Stimulated activated CD4-positive, alpha-beta T cell treated with anti-CD3 and anti-CD28 coated beads, Interleukin-4, amount 100 ng/mL, for 48 hours (primary cell): ENCODE measurements at places on chromosomes 1 and 21.

- no peak for DNase-seq
Measured at GRCh38 chr1:230916587-230917283, 48.4 kb upstream of the C1orf198 start.

DNA sequence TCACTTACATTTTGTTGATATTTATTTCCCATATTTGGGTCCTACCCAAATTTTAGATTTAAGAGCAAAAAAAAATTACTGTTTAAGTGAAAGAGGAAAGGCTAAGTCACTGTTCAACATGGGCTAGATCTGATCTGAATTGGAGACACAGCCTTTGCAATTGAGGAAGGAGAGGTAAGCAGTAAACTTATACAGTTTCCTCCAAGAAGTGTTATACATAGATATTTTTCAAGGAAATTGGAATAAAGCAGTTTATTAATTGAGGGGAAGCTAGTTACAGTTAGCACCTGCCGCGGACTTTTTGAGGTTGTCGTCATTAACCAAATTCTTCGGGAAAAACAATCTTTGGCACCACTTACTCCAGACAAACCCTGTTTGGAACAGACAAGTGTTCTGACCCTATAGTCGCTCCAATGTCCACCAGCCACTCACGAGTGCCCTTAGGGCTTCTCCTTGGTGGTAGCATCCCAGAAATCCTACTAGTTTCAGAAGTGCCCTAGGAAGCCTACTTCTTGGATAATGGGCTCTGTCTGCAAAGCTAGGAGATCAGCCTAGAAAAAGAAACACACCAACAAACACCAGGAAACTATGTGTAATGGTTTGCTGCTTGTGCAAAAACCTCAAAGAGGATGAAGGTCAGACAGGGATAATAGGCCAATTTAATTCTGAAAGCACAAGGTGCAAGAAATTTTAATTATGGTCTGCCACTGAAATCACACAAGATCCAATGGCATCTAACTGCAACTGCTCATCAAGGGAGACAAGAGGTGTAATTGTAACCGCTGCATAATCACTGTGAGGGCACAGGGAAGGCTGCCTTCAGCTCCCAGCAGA, 2.5 kb downstream of the WLS start:
- no peak for DNase-seq

DNA sequence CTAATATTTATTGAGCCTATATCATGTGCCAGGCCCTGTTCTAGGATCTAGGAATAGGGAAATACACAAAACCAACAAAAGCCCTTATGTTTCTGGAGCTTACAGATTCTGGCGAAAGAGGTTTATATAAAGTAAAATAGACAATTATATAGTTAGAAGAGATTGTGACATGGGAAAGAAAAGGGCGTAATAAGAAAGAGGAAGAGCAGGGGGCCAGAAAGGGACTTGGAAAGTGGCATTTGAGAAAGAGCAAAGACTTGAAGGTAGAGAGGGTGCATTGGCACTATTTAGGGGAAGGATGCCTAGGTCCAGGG, 322.5 kb upstream of the FAM78B start:
- no peak for DNase-seq

DNA sequence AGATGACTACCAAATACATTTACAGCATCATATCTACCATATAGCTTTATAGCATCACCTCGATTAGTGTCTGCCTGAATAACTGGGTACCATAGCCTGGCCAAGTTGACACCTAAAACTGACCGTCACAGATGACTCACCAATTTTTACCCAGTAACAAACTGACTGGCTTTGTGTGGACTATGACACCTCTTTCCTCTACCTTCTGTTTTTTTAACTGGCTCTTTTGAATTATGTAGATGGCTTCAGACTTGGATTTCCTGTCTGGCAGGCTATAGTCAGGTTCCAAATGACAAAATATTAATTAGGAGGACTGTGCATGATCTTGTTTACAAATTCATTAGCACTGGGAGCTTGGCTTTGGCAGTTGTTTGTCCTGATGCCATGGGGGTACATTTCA, 360.3 kb downstream of the TGFB2 start:
- DNase-seq, result no peak

- no peak for DNase-seq
Measured at GRCh38 chr1:16957731-16958130, 22.7 kb downstream of the MFAP2 start.

GRCh38 chr1:184359909-184360308, 26.9 kb upstream of the C1orf21 start:
- DNase-seq, result no peak

- no peak for DNase-seq
Measured at GRCh38 chr1:67957066-67957465, 93.4 kb downstream of the DIRAS3 start.

GRCh38 chr1:116824631-116825206, 70.5 kb downstream of the CD2 start:
- DNase-seq, result no peak

- DNase-seq, result no peak
Measured at GRCh38 chr1:5765997-5766913, 226.0 kb downstream of the NPHP4 start.

- DNase-seq, result no peak
Measured at GRCh38 chr21:25080661-25081060, 526.6 kb downstream of the MRPL39 start.

DNA sequence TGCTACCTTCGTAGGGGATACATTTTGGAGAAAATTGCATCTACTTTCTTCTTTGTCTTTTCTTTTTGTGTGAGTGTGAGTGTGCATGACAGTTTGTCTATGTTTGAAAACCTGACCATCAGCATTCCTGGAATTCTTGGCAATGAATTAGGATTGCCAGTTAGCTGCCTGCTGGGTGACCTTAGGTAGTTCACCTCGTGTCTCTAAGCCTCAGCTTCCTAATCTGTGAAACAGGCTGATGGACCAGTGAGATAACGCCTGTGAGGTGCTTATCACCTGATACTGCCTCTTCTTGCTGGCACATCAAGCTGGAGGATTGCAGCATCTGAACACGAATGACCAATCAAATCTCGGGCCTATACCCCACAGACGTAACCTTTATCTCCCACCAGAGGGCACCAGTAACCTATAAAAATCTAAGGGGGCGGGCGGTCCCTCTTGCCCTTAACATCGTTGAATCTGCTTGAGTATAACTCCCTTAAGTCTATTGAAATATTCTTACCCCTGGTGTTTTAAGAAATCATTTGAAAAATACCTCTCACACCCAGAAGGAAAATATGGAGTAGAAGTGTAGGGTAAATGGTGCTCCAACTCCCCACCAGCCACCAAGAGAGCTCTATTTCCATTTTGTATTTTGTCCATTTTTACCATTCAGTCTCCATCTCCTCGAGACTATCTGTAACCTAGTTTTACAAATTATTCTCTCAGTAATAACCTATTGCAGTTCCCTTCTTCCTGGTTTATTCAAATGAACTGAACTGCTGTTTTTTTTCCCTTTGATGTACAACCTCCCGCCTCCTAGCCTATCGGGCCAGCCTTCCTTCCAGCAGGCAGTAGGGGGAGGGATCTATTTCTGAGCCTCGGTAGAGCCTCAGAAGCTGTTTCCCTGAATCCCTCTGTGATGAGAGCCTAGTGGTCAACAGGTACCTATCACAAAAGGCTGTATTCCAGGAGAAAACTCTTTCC, 49.7 kb downstream of the MDM4 start:
- peak; percentile 45 for DNase-seq

DNA sequence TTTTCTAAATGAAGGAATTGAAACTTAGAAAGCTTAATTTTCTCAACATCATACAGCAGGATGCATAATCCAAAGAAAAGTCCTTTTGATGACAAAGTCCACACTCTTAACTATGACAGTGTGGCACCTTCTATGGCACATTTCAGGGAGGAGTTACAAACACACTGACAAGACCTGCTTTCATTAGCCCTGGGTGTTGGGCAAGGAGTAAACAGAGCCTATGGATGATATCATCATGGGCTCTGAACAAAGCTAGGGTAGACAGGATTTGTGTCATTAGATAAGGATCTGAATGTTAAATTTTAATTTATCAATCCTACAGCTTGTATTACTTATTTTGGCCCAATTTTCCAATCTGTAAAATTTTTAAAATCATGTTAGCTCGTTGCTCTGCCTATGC, 62.6 kb upstream of the DENND1B start:
- no peak for DNase-seq

DNA sequence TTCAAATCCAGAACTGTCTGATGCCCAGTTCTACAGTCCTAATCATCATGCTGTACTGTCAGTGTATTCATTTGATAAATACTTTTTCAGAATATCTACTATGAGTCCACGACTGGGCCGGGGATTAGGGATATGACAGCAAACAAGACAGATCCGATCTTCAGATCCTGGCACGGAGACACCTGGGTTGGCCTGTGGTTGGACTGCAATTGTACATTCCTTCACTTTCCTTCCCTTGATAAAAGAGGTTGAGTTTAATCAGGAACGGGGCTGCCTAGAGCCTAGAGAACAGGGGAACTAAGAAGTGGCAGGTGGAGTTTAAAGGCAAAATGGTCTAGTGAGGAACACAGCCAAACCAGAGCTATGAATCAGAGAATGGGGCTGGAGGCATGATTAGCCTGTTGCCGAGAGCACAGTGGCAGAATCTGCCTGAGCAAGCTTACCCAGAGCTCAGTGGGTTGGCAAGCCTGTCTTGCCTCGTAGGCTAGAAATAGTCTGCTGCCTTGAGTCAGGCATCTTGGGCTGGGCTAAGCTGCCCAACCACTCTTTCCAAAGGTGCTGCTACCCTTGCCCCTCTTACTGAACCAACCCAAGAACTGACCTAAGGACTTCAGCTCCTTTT, 38.1 kb upstream of the PTCH2 start:
- DNase-seq, result no peak

GRCh38 chr1:28457678-28458077, 48.2 kb upstream of the RCC1 start:
- DNase-seq, result no peak

DNA sequence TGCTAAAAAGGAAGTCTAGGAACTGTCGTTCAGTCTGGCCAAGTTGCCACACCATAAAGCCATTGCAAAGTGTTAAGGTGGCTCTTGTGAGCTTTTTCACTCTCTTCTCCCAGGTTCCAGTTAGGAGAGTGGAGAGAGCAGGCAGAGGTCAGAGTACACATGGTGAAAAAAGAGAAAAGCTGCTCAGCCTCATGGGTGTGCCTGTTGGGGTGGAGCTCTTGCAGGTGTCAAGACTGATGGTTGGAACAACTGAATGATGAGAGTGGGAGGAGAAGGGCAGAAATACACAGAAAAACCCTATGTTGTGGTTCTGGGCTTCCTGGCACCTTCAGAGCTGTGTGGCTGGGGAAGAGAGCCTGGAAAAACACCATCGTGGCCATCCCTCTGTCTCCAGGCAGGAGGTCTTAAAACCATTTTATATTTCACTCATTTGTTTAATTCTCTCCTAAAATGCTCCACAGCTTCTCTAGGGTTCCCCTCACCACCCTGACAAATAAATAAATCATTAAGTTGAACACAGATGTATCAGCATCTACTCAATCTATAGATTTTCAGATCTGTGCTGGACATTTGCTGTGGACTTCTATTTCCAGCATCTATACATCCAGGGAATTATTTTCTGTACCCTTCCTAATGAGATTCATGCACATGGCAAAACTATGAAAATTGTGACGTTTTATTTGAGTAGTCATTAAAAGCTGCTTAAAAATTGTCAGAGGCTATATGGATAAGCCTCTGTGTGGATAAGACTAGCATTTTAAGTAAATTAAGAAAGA, 17.5 kb downstream of the UBASH3A start:
- DNase-seq, result no peak

GRCh38 chr1:18041685-18042355, 65.8 kb upstream of the IGSF21 start:
- no peak for DNase-seq

GRCh38 chr1:2215909-2216766, 12.0 kb upstream of the SKI start:
- no peak for DNase-seq

DNA sequence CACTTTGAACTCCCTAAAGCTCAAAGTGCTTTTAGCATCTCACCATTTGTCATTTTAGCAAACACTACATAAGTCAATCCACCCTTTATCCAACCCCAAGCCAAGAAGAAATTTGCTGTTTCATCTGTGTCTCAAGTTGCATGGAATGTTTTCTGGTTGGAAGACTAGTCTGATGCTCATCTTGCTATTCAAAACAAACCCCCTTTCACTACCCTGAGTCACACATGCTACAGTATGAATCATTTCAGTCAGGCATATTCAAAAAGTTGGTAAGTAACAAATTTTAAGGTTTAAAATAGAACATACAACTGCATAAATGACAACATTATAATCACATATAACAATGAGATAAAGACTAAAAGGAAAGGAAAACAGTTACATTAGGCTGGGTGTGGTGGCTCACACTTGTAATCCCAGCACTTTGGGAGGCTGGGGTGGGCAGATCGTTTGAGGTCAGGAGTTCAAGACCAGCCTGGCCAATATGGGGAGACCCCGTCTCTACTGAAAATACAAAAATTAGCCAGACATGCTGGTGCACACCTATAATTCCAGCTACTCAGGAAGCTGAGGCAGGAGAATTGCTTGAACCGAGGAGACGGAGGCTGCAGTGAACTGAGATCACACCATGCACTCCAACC, 38.7 kb downstream of the DSTYK start:
- DNase-seq, result no peak

DNA sequence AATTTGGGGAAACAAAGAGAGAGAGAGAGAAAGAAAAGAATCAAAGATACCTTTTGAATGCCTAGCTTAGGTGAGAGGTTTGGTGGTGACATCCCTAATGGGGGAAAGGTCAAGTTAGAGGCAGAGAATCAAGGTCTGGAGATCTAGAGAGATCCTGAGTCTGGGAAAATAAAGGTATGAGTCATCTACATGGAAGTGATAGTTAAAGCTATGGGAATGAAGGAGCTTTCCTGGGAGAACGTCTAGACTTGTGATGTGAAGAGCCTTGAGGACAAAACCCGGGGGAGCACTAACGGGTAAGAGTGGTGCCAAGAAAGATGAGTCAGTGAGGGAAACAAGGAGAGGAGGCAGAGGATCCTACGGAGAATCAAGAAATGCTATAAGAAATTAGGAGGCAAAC, 110.8 kb upstream of the RUNX1 start:
- no peak for DNase-seq

- peak; percentile 44 for DNase-seq
Measured at GRCh38 chr1:210328746-210329503, at the start of gene HHAT. HHAT (plus strand) TSS chr1:210328902; CDS start chr1:210348976, 20,074 bp downstream.

DNA sequence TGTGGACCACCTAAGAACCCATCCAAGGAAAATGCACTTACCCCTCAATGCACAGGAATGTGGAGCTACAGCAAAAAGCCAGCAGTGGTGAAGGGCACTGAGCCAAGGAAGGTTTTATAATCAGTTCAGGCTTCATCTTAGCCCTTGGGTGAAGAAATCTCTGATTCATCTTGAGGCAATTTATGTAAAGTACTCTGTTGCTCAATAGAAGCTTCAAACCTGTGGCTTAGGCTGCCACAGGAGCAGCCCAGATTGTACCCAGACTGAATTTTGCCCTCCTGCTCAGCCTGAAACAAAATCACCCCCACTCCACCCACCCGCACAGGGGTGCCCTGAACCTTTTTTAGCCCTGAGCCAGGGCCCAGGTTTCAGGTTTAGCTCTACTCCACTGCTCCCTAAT, at the start of gene S100A12:
TSS of gene S100A12 (minus strand) at position 111 of the 400 bp plus-strand sequence. CDS start 1,029 bp downstream, outside the sequence.
- DNase-seq, result no peak

DNA sequence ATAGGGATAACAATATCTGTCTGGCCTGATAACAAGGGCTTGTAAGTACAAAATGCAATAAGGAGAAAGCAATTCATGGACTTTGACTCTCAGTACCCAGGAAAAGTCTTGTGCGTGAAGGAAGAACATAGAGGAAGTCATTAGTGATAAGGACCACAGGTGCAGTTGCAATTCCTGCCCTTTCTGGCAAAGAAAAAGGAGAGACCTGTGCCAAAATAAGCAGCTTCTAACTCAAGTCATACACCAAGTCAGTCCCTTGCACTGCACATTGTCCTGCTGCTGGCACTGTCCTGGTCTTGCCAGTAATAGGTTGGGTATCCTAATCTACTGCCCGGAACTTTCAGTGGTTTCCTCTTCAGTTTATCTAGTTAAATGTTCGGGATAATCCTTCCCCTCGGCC, 14.8 kb upstream of the SOD1 start:
- DNase-seq, result no peak
